Regular cardiac myocyte (primary cell): ENCODE measurements at places on chromosomes 1 and 21. TPM values are rescaled to one million over a fixed set of nuclear protein-coding genes. Genes with fewer than 3 reads are reported as not detected.

Gene TMEM269
- total RNA-seq, result under 0.01 TPM in 1 of 2 replicates, not detected in the other

Gene FAM177B
- total RNA-seq, result not detected in 2 replicates

Gene AMY1C
- total RNA-seq, result not detected in 2 replicates

Gene GRIK3
- not detected in 2 replicates for total RNA-seq

Gene ESPN
- under 0.01 and 0.19 TPM in 2 replicates for total RNA-seq

Gene NBPF6
- not detected in 2 replicates for total RNA-seq

Gene ADAMTS4
- 22.2 and 110 TPM in 2 replicates for total RNA-seq
